Activated naive CD4-positive, alpha-beta T cell treated with anti-CD3 and anti-CD28 coated beads, Interleukin-2, amount 50 U/mL, for 72 hours (primary cell): ENCODE measurements at places on chromosomes 3 and 15. TPM values are rescaled to one million over a fixed set of nuclear protein-coding genes. Genes with fewer than 3 reads are reported as not detected.

GRCh38 chr15:94760348-94760747 lies 529.0 kb downstream of the MCTP2 start:
- no peak for DNase-seq

DNA sequence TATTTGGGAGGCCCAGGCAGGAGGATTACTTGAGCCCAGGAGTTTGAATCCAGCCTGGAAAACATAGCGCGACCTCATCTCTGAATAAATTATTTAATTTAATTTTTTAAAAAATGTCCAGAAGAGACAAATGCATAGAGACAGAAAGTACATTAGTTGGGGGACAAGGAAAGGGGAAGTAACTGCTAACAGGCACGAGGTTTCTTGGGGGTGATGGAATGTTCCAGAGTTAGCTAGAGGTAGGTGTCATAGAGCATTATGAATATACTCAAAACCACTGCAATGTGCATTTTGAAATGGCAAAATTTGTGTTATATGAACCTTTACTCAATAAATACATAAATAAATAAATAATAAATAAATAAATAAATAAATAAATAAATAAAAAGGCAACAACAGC lies 31.7 kb upstream of the CYP11A1 start:
- no peak for DNase-seq

- DNase-seq: no peak
These were observed 894 bp upstream of the TM4SF4 start for GRCh38 chr3:149473357-149474249.

GRCh38 chr15:47412136-47412535 lies 305.2 kb upstream of the SEMA6D start:
- no peak for DNase-seq

- no peak for DNase-seq
These were observed 8.8 kb downstream of the NEK10 start for GRCh38 chr3:27360113-27361078.

FGD5 gene
- not detected for total RNA-seq

DNA sequence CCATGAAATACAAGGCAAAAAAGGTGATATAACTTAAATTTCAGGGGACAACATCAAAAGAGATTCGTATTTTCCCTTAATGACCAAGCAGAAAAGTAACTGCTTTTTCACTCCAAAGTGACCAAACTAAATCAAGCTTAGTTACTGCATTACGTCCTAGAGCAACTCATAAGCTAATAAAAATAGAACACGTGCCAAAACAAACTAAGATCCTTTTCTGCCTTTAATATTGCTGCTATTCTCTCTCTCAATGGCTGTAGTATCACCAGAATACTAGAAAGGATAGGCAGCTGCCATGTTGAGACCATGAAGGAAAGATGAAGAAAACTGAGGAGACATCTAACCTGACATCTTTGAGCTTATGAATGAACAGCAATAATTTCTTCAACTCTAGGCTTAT lies 43.3 kb downstream of the UBXN7 start:
- DNase-seq: no peak

DNA sequence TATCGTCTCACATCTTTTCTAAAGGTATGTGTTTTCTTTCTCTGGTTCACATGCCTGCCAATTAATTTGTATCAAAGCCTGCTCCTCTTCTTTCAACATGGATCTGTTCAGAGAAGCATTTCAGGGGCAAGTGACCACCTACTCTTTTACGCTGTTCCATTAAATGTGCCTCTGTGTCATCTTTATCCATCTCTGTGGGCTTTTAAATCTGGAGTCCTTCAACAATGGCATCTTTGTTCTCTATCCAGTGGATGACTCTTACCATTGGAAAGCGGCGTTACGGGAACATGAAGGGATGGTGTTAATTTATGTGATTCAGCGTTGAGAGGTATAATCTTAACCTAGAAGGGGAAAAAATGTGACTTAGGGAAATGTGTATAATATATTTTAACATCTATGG lies 92.7 kb upstream of the CFAP20DC start:
- DNase-seq: no peak

GOLGA6L10 gene
- total RNA-seq: 0.57 TPM

SLC22A13 gene
- total RNA-seq: 1.1 TPM

LRRC28 gene
- 21.3 TPM for total RNA-seq

EIF5A2 gene
- 4.1 TPM for total RNA-seq

CTXN2 gene
- not detected for total RNA-seq

DNA sequence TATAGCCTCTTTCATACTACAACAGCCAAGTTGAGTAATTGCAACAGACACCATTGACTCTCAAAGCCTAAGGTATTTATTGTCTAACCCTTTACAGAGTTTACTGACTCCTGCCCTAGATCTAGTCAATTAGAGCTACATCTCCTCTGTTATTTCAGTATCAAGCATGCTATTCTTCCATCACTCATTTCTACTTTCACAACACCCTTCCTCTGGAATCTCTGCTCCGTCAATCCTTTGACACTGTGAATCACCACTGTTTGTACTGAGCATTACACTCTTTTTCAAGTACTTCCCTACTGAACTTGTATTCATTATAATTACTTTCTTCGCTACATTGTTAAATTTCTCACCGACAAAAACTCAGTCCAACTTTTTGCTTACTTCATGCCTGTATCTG lies 121.8 kb downstream of the ZNF609 start:
- no peak for DNase-seq

GRCh38 chr15:96888764-96889163 lies 558.3 kb downstream of the NR2F2 start:
- DNase-seq: no peak

DNA sequence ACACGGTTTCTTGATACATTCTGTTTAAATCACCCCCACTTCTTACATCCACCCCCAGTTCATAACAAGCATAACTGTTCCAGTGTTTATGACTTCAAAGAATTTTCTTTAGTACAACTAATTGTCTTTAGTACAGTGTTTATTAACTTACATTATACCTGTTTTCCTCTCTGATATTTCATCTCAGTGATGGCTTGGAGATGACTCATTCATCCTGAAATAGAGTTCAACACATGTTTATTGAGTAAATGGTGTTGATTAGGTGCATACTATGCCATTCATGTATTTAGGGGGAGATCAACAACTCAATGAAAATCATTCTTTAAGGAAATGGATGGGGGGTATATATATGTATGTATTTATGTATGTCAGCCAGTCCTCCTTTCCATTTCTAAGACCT lies 21.7 kb upstream of the UTS2B start:
- DNase-seq: no peak

GRCh38 chr3:196962930-196963630 lies 5.6 kb downstream of the PIGZ start:
- DNase-seq: no peak

DNA sequence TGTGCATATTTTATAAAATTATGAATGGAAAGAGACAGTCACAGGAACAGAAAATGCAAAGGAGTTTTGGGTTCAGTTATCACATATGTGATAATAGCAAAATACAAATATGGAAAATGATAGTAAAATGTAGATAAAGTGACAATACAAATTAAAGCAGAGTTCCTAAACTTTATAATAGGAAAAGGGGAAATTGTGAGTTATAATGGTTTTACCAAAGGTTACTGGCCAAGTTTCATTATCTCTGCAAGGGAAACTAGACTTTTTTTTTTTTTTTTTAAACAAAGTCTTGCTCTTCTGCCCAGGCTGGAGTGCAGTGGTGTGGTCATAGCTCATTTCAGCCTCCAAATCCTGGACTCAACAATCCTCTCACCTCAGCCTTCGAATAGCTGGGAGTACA lies 228.7 kb upstream of the CGNL1 start:
- DNase-seq: no peak

DNA sequence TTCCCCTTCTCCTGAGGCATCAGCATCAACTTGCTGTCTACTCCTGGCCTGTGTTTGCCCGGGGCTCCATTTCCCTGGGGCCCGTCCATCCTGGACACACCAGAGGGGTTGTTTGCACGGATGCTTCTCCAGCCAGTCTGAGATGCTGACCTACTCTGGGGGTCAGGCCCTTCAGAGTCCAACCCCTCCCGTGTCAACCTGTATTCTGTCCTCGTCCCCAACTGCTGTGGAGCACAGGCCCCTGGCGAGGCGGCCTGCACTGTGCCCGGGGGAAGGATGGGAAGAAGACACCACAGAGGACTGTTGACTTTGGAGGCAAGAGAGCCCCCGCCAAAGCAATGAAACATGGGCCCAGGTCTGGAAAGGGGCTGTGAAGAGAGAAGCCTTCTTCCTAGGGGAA lies 25.8 kb downstream of the ALS2CL start:
- peak; percentile 51 for DNase-seq

- no peak for DNase-seq
These were observed 1.4 kb downstream of the MTMR10 start for GRCh38 chr15:30990036-30990435.

- DNase-seq: no peak
These were observed 44.9 kb upstream of the MANF start for GRCh38 chr3:51340013-51340829.

- no peak for DNase-seq
These were observed 1.7 kb downstream of the P2RY14 start for GRCh38 chr3:151276687-151277042.

DNA sequence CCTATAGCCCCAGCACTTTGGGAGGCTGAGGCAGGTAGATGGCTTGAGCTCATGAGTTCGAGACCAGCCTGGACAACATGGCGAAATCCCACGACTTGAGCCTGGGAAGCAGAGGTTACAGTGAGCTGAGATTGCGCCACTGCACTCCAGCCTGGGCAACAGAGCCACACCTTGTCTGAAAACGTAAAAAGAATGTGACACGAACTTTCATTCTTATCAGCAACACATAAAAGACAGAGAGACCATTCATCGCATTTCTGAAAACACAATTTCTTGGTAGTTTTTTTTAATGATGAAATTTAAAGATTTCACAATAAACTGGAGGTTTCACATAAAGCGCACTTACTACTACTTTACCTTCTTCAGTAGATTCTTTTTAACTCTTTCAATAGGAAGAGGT lies 18.4 kb downstream of the HLTF start:
- no peak for DNase-seq

DNA sequence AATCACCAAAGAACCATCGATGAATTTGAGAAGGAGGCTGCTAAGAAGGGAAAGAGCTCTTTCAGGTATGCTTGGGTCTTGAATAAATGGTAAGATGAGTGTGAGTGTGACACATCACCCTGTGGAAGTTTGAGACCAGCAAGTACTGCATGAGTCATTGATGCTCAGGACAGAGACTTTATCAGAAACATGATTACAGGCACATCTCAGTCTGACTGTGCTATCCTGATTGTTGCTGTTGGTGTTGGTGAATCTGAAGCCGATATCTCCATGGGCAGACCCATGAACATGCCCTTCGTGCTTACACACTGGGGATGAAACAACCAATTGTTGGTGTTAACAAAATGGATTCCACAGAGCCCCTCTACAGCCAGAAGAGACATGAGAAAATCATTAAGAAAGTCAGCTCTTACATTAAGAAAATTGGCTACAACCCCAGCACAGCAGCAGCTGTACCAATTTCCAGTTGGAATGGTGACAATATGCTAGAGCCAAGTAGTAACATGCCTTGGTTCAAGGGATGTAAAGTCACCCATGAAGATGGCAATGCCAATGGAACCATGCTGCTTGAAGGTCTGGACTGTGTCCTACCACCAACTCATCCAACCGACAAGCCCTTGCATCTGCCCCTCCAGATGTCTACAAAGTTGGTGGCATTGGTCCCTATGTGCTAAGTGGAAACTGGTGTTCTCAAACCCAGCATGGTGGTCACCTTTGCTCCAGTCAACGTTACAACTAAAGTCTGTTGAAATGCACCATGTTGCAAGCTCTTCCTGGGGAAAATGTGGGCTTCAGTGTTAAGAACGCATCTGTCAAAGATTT lies 20.5 kb downstream of the TM4SF4 start:
- no peak for DNase-seq

CAMKV gene
- 0.43 TPM for total RNA-seq

CIB1 gene
- 114 TPM for total RNA-seq

DNA sequence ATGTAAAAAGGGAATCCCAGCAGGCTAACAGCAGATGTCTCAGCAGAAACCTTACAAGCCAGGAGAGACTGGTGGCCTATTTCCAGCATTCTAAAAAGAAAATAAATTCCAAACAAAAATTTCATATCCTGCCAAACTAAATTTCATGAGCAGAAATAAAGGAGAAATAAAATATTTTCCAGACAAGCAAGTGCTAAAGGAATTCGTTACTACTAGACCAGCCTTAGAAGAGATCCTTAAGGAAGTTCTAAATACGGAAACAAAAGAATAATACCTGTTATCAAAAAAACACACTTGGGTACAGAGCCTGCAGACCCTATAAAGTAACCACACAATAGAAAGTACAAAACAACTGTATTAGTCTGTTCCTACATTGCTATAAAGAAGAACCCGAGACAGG lies 41.4 kb downstream of the HDGFL3 start:
- DNase-seq: no peak

- no peak for DNase-seq
These were observed 255.8 kb downstream of the SLCO3A1 start for GRCh38 chr15:92109191-92109873.

EAF1 gene
- total RNA-seq: 28.9 TPM

DNA sequence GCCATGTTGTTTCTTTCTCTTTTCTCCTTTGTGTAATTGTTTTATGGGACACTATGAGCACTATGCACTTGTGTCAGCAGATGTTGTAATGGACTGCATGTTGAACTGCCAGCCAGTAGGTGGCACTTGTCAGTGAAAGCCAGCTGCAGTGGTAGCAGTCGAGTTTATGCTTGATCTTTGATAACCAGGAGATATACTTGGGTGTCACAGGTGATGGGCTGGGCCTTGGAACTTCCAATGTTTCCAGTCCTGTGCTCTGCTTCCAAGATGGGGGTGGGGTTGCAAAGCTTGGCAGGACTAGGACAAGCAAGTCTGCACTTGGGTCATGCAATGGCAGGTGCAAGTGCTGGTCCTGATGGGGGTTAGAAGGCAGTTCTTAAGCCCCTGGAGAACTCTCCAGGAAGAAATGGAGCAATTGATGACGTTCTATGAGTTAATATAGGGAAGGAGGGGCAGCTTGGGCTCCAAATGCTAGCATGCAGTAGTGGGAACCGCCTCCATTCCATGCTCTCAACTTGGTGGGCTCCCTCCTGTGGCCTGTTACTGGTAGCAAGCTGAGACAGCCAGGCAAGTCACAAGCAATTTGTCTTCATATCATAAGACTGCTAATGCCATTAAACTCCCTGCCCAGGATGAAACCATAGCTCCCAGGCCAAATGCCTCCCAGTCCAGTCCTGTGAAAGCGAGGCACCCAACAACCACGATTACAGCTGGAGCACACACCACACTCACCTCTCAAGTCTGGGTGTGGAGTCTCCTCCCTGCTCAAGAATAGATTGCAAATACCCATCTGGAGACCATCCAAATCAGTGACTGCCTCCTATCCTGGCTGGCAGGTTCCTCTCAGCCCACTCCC lies 287.2 kb downstream of the CGGBP1 start:
- DNase-seq: peak; percentile 6

CNTN4 gene
- not detected for total RNA-seq

GRCh38 chr3:177713928-177714900 lies 516.9 kb upstream of the TBL1XR1 start:
- no peak for DNase-seq

SHF gene
- 8.6 TPM for total RNA-seq

AHSG gene
- total RNA-seq: 0.25 TPM
